ENCODE measurements at places on chromosomes 6 and 20.

- no peak for DNase-seq
Observed at GRCh38 chr20:12317433-12317832, 399.7 kb downstream of the BTBD3 start.

GRCh38 chr6:24947636-24948035 lies 11.9 kb upstream of the RIPOR2 start:
- DNase-seq, result no peak

- no peak for DNase-seq
Observed at GRCh38 chr20:63061051-63061770, 54.4 kb upstream of the BHLHE23 start.

- DNase-seq, result no peak
Observed at GRCh38 chr20:46062151-46062550, 27.6 kb downstream of the NCOA5 start.

DNA sequence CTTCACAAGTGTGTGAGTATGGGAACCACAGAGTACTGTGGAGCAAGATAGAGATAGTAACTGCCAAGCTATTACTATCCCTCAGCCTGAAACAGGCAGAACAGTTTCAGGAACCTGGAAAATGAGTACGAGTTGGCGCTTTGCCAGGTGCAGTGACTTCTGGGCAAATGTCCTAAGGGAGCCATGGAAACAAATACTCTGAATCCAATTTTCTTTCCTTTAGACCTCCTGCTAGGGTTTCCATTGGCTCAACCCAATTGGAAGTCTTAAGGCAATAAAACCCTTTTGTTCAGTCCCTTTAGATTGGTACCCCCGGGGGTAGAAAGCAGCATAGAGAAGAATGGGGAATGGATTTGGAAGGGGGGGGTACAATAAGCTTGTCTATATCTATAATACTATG lies 205.0 kb upstream of the EPHA7 start:
- peak; percentile 34 for DNase-seq

GRCh38 chr6:14072084-14072483 lies 45.5 kb upstream of the CD83 start:
- no peak for DNase-seq

- peak; percentile 62 for DNase-seq
Observed at GRCh38 chr20:20455926-20456325, 88.0 kb downstream of the INSM1 start.

GRCh38 chr6:52704060-52704459 lies 33.1 kb downstream of the TMEM14A start:
- no peak for DNase-seq

DNA sequence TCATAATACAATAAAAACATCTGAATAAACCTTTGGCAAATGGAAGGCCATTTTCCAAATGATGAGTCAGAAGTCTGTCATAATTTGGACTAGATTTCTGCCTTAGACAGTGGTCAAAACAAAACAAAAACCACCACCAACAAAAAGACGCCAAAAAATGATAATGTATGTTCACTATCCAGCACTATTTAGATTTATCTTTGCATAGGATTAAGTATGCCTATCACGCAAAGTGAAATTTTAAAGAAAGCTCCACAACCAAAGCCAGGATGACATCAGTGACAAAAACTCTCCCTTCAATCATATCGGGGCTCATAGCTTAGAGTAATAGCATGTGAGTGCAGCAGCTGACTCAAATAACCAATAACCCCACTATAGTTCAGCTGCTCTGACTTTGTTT lies 201.9 kb downstream of the MOXD1 start:
- DNase-seq, result no peak

- DNase-seq, result peak; percentile 92
Observed at GRCh38 chr6:3612341-3613041, 139.0 kb downstream of the PXDC1 start.
